ENCODE measurements at places on chromosomes 4 and X. TPM values are rescaled to one million over a fixed set of nuclear protein-coding genes. Genes with fewer than 3 reads are reported as not detected.

The CDKL2 gene
- polyA plus RNA-seq: 10.6 TPM

The TLR3 gene
- polyA plus RNA-seq: 17.5 TPM

GRCh38 chr4:23837371-23837770 is 52.5 kb downstream of the PPARGC1A start:
- DNase-seq: no peak

- no peak for DNase-seq
These were observed 86.4 kb upstream of the DHRSX start for GRCh38 chrX:2587146-2587545.

GRCh38 chr4:120843849-120844527 is 78.5 kb downstream of the PRDM5 start:
- DNase-seq: no peak

The CFP gene
- 1.6 TPM for polyA plus RNA-seq

The NEIL3 gene
- 7.0 TPM for polyA plus RNA-seq

- DNase-seq: no peak
These were observed 57.1 kb downstream of the ENPEP start for GRCh38 chr4:110532901-110533589.

DNA sequence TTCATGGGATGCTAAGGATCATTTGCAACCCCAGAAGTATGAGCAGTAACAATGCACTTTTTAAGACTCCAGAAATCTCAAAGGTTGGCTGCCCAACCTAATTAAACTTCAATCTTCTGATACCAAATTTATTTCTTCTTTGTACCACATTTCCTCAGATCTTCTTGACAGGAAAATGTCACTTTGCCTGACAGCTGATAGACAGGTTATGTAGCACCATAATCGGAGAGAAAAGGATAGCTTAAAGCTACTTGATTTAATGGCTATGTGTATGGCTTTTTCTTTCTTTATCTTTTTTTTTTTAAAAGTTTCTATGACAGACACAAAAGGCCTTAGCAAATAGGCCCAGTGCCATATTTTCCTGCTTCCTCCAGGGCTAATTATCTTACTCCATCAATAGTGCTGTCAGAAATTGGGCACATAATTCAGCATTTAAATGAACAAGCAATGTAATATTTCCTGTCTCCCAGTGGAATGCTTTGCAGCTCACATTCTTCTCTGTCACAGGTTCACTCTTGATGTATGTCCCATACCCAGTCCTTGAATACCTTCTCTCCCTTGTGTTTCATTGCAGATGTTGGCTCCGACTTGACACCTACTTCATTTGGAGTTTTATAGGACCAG is 795.7 kb downstream of the ADGRL3 start:
- DNase-seq: no peak

GRCh38 chr4:91914176-91914804 is 389.5 kb upstream of the GRID2 start:
- no peak for DNase-seq

DNA sequence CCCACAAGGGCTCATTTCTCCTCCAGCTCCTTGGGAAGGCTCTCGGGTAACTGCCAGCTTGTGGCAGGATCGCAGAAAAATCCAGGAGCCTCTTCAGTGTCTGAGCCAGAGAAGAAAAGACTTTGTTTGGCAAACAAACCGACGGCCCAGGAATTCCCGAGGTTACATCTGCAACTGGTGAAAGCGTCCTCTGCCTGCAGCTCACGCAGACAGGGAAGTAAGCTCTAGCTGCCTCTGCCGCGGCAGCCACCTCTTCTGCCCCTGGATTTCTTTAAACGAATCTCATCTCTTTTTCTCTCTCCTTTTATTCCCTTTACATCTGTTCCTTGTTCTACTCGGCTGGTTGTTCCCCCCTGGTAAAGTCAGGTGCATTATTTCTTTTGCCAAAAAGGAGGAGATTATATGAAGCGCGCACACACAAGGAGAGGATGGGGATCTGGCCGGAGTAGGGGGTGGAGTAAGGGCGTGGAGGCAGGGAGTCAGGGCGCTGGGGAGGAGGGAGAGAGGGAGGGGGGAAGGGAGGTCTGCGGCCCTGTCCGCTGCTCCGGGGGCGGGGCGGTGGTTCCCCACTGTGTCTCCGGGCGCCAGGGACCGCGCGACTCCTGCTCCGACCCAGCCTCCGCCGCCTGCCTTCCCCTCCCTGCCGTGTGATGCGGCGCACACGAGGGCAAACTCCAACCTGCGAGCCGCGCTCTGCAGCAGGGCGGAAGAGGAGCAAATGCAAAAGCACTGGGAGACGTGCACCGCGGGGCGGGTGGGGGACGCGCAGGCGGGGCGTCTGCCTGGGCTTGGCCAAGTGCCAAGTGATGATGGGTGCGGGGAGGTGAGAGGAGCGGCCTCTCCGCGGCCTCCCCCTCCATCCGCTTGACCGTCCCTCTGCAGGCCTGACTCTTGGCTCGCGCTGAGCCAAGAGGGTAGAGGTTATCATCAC is at the start of gene DCHS2:
Gene DCHS2 (minus strand): TSS at position 459 of the 931 bp plus-strand sequence. CDS start 444 bp downstream, at position 15.
- DNase-seq: peak; percentile 32

The RBM46 gene
- polyA plus RNA-seq: 0.06 TPM

DNA sequence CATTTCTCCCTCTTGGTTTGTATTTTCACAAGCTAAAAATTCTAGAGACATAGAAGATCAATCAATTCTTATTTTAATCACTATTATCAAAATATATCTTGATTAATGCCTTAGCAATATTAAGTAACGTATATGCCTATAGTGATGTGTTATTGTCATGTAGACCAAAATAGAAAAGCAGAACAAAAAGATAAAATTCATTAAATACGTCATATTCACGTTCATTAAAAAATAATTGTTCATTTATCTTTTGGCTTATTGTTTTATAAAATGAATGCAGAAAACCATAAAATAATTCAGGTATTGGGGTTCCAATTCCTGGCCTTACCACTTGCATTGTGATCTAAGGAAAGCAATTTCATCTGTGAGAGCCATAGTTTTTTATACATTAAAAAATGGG is 72.2 kb downstream of the AMELX start:
- DNase-seq: no peak

- DNase-seq: no peak
These were observed 105.2 kb downstream of the PHOX2B start for GRCh38 chr4:41643331-41643730.

The FAM9C gene
- polyA plus RNA-seq: 0.33 TPM

DNA sequence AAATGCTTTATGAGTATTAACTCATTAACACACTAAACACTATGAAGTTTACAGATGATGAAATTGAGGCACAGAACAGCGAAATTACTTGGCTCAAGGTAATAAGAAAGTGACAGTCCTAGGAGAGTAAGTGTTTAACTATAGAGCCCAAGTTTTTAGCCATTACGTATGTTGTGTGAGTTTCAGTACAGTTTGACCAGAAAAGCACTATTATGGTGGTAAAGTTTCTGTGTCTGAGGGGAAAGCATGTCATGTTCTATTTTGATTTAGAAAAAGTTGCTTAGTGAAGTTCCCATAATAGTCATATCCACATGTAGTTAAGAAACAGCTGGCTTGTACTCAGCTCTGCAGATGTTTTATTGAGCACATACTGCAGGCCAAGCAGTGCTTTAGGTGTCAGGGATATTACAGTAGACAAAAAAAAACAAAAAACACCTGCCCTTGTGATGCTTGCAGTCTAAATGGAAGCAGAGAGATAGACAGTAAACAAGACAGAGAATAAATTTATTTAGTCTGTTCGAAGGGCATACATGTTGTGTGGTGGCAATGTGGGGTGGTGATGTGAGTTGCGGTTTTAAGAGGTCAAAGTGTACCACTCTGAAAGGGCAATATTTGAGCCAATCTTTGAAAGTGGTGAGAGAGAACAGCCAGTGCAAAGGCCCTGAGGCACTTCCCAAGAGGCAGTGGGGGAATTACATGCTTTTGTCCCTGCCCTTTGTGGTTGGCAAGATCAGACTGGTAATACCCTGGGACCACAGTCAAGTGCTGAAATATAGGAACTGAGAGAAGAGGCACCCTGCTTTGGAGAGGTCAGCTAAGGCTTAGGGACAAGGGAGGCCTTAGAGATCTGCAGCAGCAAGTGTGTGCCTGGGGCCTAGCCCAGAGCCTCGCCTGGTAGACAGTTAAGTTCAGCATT is 6.2 kb downstream of the TMEM131L start:
- no peak for DNase-seq

DNA sequence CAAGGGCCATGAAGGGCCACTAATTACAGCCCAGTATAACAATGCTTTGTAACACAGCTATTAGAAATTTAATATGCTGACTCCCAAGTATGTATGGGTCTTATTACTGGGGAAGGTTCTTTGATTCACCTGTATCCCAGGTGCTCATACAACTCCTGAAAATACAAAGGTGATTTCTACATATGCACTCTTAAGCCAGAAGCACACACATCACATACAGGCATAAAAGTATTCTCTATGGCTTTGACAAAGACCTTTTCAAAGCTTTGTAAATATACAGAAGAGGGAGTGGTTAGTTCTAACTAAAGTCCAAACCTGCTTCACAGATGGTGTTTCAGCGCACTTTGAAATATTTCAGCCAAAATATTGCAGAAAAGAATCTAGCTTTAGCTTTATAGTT is 191.5 kb downstream of the SNCA start:
- no peak for DNase-seq

The EGFL6 gene
- 18.8 TPM for polyA plus RNA-seq

The CLCN4 gene
- polyA plus RNA-seq: 4.4 TPM

The FAM114A1 gene
- 26.7 TPM for polyA plus RNA-seq

GRCh38 chrX:48677516-48677915 is 6.1 kb upstream of the WAS start:
- DNase-seq: no peak

- no peak for DNase-seq
These were observed 94.4 kb upstream of the GUCY1A1 start for GRCh38 chr4:155572106-155572703.

DNA sequence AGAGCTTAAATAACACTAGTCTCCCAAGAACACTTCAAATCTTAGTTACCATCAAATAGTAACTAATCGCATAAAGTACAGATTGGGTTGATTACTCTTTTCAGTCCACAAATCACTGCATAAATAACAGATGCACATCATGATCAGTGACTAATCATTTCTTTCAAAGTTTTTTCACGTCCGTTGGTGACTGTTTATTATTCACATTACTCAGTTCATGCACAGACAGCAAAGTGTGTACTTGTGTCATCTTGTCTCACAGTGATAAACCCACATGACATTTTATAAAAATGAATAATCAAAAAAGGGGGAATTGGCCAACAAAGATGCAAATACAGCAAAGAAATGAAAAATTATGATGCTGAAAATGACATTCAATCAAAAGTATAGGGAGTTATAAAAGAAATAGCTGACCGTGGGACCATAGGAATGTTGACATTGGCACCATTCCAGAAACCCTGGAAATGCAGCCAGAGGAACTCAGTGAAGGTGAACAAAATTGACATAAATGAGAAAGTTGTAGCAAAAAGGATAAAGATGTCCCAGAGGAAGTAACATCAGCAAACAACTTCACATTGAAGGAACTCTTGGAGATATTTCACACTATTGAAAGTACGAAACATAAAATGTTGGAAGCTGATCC is 161.5 kb downstream of the SOX3 start:
- no peak for DNase-seq

- DNase-seq: no peak
These were observed 21.9 kb upstream of the ADH4 start for GRCh38 chr4:99165978-99166377.

The GNRHR gene
- polyA plus RNA-seq: 0.33 TPM

DNA sequence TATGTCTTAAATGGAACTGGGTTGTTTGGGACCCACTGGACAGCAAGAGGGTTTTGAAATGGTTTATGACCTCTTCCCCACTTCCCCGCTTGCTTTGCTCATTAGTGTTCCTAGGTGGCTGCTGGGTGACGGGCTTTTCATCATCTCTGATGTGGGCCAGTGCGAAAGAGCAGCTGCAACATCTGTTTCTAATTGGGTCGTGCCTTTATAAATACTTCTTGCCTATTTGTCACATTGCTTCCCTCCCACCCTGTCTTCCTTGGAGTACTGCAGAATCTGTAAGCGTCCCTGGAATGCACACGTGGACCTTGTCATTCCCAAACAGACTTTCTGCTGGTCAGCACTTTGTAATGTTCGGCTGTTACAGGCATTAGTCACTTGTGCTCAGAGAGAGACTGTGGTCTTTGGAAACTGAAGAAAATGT is 35.2 kb downstream of the SEPTIN11 start:
- DNase-seq: peak; percentile 84

GRCh38 chr4:118787844-118788380 is 48.0 kb downstream of the SEC24D start:
- DNase-seq: no peak

The CFAP99 gene
- 1.6 TPM for polyA plus RNA-seq

GRCh38 chr4:2634014-2634413 is 97.6 kb downstream of the FAM193A start:
- no peak for DNase-seq

DNA sequence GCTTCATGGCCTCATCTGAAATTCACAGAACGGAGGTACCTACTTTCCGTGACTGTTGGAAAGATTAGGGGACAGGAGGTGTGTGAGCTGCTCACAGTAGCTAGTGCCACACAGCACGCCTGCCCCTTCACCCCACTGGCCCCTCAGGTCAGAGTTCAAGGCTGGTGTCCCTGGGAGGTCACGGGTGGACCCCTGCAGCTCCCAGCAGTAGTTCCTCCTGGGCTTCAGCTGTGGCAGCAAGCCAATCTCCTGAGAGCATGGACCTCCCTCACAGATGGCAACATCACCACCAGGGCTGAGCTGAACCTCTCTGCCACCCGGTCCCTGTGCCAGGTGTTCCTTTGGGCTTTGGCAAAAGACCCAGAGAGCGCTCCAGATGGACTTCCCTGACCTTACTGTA is 1.8 kb downstream of the IDH3G start:
- no peak for DNase-seq

- DNase-seq: no peak
These were observed 311.5 kb downstream of the TENM3 start for GRCh38 chr4:182554736-182555135.

- no peak for DNase-seq
These were observed 41.1 kb downstream of the ADRA2C start for GRCh38 chr4:3807311-3807710.

DNA sequence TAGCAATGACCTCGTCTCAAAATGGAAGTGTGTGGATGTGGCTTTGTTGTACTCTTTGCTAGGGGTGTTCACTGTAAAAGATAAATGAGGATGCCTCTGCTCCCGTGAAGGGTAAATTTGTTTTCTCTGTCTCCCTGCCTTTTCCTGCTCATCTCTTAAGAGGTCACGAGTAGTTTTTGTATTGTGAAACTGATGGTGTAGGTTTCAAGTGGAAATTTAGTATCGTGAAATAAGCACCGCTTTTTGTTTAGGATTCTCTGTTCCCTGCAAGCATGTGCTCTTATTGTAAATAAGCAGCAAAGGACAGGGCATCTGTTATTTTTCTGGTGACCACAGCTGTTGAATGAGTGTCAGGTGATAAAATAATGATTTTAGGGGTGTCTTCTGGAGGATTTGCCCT is 104.6 kb downstream of the PHEX start:
- DNase-seq: no peak

The F8A3 gene
- polyA plus RNA-seq: 13.0 TPM

The AFF2 gene
- polyA plus RNA-seq: 5.0 TPM

GRCh38 chr4:149896432-149896831 is 80.8 kb upstream of the IQCM start:
- no peak for DNase-seq

The GABRB1 gene
- polyA plus RNA-seq: 0.92 TPM

- DNase-seq: no peak
These were observed 38.1 kb downstream of the SEC31A start for GRCh38 chr4:82852751-82853285.

- DNase-seq: no peak
These were observed 4.6 kb upstream of the HAUS3 start for GRCh38 chr4:2246384-2247127.

The DMRTC1 gene
- 0.62 TPM for polyA plus RNA-seq

Data from left renal cortex interstitium (tissue), 4 donors.